ENCODE measurements at places on chromosomes 11 and 22. TPM values are rescaled to one million over a fixed set of nuclear protein-coding genes. Genes with fewer than 3 reads are reported as not detected.

The OR51S1 gene
- not detected for total RNA-seq

The P4HA3 gene
- total RNA-seq, result not detected

The DEAF1 gene
- total RNA-seq, result 66.4 TPM

- DNase-seq, result no peak
Observed at GRCh38 chr11:14422814-14423182, 63.8 kb upstream of the RRAS2 start.

DNA sequence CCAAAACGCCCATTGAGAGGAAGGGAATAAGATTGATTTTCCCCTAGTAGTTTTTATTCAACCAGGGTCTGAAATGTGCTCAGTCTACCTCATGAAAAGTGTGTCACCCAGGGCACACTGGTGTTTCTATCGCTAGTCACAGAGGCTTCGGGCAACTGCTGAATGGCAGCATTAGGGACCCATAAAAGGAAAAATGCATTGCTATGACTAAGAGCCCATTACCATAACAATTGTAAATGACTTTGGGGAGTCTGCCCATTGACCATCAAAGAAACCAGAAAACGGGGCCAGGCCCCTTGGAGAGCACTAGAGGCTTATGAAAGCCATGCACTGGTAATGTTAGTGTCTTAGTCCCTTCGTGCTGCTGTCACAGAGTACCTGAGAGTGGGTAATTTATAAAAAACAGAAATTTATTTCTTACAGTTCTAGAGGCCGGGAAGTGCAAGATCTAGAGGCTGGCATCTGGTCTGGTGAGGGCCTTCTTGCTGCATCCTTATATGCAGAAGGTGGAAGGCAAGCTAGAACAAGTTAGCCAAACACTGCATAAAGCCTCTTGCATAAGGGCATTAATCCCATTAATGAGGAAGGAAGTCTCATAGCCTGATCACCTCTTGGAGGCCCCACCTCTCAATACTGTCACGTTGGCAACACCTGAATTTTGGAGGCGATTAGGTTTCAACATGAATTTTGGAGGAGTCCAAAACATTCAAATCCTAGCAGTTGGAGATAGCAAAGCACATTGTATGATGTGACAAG, 306.7 kb downstream of the ST3GAL4 start:
- no peak for DNase-seq

- peak; percentile 54 for DNase-seq
Observed at GRCh38 chr22:37556710-37557109, 3.6 kb upstream of the CDC42EP1 start.

DNA sequence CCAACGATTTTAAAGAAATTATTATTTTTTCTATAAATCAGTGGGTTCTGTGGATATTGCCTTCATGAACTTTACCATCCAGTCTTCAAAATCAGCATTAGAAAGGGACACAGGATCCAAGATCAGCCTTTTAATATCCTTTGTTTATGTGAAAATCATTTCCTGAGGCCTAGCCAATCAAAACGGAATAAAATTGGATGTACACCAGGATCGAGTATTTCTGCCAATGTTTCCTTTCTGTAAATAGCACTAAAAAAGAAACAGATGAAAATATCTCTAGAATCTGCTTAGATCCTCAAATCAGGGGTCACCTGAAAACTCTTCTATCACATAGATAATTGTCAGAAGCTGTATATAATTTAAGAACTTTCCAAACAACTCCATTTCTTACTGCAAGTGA, 1598.5 kb downstream of the LRRC4C start:
- DNase-seq, result no peak
